ENCODE measurements at places on chromosomes 6 and 20.

DNA sequence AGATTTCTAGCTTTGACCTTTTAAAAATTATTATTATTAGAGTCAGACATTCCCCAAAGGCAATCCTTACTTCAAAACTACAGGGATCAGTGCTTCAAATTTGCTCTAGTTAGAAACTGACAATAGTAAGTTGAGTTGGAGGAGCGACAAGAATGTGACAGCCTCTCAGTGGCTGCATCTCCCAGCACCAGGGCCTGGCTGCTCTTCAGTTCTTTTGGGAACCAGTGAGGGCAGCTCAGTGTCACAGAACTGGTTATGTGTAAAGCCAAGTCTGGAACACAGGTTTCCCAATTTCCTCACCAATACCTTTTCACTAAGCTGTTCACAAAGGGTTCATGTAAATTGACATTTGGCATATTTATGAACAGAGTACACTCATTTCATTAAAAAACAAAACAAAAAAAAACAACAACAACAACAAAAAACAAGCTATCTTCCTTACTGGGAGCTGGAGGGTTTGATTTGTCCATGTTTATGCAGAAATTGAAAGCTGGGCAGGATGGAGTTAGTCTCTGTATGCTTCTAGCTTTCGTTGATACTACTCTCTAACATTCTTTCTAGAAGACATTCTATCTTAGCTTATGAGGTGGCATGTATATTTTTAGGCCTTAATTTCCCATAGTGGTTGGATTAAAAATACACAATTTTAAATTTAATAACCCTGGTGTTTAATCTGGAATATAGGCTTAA lies 95.0 kb downstream of the SAMD5 start:
- no peak for DNase-seq

- DNase-seq = no peak
Observed at GRCh38 chr6:141990840-141991239, 141.9 kb upstream of the GJE1 start.

DNA sequence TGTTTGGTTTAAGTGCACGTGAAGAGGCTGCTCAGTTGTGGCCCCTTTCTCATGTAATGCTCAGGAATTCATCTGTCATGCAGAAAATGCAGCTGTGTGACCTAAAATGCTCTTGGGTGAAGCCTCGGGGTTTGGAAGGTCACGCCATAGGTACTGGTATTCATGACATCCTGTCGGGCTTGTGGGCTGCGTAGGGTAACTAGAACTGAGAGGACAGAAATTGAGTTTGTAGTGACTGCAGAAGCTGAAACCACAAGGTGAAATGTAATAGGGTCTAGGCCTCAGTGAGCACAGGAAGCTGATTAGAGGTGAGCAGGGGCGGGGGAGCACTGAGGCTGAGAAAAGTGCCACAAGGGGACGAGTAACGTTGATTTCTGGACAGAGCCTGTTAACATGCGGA lies 128.8 kb downstream of the SOBP start:
- DNase-seq = no peak

DNA sequence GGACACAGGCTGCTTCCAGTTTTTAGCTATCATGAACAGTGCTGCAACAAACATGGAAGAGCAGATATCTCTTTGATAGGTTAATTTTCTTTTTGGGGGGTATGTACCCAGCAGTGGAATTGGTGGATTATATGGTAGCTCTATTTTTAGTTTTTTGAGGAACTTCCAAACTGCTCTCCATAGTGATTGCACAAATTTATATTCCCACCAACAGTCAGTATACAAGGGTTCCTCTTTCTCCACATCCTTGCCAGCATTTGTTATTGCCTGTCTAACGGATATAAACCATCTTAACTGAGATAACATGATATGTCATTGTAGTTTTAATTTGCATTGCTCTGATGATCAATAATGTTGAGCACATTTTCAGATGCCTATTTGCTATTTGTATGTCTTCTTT lies 237.6 kb downstream of the MMUT start:
- no peak for DNase-seq

DNA sequence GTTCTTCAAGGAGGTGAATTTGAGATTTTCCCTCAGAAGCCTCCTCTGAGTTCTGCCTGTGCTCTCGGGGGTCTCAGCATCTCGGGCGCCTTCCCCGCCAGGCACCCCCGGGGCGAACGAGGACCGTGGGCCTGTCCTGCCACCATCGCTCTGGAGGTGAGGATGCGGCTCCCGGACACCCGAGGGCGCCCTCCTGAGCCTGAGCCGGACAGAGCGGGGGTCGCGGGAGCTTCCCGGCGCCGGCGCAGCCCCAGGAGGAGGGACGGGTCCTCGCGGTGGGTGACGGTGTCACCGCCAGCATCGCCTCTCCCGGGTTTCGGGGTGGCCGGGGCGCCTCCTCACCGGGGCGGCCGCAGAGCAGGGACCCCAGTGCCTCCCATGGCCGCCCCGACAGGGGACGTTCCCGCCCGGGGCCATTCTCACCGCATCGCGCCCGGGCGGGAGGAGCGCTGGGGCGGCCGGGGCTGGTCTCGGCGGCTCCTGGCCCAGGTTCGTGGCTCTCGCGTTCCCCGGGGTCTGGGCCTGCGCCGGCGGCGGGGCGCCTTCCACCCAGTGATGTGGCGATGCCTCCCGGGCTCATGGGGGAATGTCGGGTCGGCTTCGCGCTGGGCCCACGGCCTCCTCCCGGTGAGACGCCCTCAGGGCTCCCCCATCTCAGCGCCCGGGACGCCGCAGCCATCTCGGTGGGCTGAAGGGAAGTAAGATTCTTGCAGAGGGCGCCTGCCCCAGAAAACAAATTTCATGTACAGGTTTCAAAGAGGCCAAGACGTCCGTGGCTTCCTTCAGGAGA lies 210.5 kb downstream of the ERMARD start:
- peak; percentile 93 for DNase-seq

- no peak for DNase-seq
Observed at GRCh38 chr6:164554700-164555476, 754.5 kb downstream of the C6orf118 start.

DNA sequence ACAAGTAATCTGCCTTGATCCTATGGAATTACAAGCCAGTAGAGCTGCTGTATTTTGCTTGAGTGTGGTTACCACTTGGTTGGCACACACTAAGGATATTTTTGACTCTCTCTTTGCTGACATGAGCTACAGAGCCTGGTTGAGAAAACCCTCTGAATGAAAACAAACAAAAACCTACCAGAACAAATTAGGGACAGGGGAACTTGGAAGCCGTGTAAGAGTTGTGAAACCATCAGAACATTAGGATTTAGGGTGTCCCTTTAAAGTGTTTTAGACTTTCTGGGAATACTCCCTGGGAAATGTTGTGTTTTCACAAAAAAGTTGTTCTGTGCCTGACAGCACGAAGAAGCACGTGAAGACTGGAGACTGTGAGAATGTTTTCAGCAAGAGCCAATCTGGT lies 20.5 kb upstream of the PDE7B start:
- DNase-seq = no peak

DNA sequence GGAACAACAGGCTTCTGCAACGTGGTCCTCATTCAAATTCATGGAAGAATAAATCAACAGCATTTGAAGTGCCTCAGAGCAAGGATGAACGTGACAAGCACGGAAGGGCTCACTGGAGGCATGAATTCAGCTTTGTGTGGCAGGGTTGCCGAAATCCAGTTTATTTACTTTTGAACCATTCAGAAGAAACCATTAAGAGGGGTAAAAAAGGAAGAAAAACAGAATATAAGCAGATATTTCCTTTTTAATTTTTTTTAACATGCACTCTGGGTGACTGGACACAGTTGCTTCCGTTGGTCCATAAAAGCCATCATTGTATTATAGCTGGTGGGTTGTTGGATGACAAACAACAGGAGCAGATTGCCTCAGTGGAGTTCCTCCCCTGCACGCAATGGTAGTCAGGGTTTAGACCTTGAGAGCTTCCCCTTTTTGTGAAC lies 17.3 kb upstream of the SNRPB2 start:
- no peak for DNase-seq

- peak; percentile 69 for DNase-seq
Observed at GRCh38 chr6:35487658-35488516, 9.0 kb downstream of the TEAD3 start.

DNA sequence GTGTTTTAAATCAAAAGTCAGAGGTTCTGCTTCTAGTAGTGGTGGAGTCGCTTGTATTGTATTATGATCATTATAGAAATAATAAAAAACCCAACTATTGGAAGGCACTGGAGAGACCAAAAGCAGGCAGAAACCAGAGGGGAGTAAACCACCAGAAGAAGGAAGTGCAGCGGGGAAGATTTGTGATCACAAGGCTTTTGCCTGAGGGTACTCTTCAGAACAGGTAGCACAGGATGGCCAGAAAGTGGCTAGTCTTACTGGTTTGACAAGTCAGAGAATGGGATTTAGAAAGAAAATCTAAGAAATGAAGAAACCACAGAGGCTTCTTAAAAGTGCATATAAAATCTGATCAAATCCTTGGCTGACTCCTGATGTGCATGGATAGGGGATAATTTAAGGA lies 24.0 kb downstream of the MAPK13 start:
- no peak for DNase-seq

DNA sequence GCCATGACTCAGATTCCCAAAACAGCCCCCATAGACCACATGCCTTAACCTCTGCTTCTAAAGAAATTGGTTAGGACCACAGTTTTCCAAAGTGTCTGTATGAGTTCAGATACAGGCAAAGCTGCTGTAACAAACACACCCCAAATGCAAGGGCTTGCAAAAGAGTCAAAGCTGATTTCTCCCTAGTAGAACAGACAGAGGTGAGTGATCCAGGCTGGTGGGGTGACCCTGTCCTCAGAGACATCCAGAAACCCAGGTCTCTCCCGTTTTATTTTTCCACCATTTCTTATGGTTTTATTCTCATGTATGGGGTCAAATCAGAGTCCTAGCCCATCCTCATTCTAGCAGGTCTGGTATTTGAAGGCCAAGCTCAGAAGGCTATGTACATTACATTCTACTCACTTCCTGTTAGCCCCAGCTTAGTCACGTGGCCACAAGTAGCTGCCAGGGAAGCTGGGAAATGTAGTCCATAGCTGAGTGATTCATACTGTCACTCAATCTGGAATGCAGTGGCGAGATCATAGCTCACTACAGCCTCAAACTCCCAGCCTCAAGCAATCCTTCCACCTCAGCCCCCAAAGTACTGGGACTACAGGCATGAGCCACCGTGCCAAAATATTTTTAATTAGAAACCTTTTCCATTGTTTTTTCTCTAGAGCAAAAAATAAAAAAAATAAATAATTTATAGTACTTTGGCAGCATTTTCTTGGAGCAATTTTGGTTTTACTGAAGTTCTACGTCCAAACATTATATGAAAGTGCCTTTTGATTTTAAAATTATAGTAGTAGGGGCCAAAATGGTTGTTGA lies 175.2 kb downstream of the ZMYND8 start:
- peak; percentile 64 for DNase-seq

- no peak for DNase-seq
Observed at GRCh38 chr6:85460154-85460920, 10.5 kb downstream of the NT5E start.
